Vagina (tissue), 2 donors: ENCODE measurements at places on chromosomes 2 and 18. TPM values are rescaled to one million over a fixed set of nuclear protein-coding genes. Genes with fewer than 3 reads are reported as not detected.
A peak's percentile ranks its signal among the peaks of the same experiment; 100 is the strongest.

DNA sequence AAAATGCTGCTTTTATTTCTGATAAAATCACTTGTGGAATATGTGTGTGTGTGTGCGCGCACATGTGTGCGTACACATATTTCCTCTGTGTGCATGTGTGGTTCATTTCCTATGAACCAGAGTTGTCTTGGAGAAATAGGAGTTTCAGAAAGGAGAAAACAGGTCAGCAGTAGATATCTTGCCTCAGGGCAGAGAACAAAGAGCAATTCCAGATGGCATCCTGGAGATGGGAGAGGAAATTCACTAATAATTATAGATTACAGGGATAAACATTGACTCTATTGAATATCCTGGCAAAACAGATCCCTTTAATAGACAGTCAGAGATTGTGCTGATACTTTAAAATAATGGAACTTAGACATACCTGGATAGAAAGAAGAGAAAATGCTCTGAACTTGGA, 298.0 kb downstream of the TRIB2 start:
- no peak for DNase-seq
- no peaks in the 10 kb centered on the region for H3K36me3 ChIP-seq
- no peak overlapping the region for H3K27ac ChIP-seq
- H3K27me3 ChIP-seq = no peaks in the 10 kb centered on the region

DNA sequence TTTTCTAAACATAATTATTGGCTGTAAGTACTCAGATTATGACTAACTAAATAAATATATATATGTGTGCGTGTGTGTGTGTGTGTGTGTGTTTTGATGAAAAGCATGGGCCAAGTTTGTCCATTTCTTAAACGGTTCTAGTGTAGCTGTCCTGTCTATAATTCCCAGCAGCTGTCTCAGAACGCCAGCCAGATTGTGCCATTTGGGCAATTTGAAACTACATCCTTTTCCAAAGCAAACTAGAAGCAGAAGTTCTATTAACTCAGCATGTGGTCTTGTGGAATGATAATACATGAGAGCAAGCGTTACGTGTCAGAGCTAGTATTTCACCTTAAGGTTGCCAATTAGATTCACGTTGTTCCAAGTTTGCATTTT, 1.7 kb downstream of the ARHGAP28 start:
- no peaks in the 10 kb centered on the region for H3K36me3 ChIP-seq
- peak overlapping the region; percentile 72 for H3K4me3 ChIP-seq
- no peaks in the 10 kb centered on the region for H3K27me3 ChIP-seq
- DNase-seq = no peak

DNA sequence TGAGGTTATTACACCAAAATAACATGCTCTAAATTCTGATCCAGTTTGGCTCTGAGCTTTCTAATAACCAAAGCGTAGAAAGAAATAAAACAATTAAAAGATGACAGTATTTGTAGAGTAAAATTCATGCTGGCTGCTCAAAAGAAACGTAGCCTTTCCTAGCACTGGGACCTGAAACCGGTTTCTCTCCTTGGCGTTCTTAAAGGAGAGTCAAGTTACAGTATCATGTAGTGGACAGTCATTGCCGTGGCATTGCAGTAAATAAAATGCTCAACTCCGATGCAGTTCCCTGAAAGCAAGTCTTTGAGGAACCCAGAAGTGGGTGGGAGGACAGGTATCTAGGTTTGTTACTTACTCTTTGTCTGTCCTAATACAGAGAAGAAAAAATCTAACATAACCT, 52.7 kb upstream of the ITM2C start:
- no peaks in the 10 kb centered on the region for H3K4me1 ChIP-seq
- no peak overlapping the region for H3K27ac ChIP-seq
- DNase-seq = no peak
- peaks cover 34% of the 10 kb centered on the region for H3K36me3 ChIP-seq
- H3K4me3 ChIP-seq = no peak overlapping the region

ABCB11 gene
- not detected for total RNA-seq

GRCh38 chr2:24863641-24864040, 56.4 kb downstream of the ADCY3 start:
- no peak overlapping the region for H3K27ac ChIP-seq
- H3K36me3 ChIP-seq = no peaks in the 10 kb centered on the region
- H3K27me3 ChIP-seq = no peaks in the 10 kb centered on the region
- peaks cover 27% of the 10 kb centered on the region for H3K4me1 ChIP-seq
- DNase-seq = no peak
- no peak overlapping the region for H3K4me3 ChIP-seq

RNF125 gene
- 3.7 TPM for total RNA-seq

GRCh38 chr2:214215107-214215506, 195.7 kb upstream of the VWC2L start:
- no peaks in the 10 kb centered on the region for H3K27me3 ChIP-seq
- DNase-seq = no peak
- H3K36me3 ChIP-seq = no peaks in the 10 kb centered on the region
- H3K4me3 ChIP-seq = no peak overlapping the region

DNA sequence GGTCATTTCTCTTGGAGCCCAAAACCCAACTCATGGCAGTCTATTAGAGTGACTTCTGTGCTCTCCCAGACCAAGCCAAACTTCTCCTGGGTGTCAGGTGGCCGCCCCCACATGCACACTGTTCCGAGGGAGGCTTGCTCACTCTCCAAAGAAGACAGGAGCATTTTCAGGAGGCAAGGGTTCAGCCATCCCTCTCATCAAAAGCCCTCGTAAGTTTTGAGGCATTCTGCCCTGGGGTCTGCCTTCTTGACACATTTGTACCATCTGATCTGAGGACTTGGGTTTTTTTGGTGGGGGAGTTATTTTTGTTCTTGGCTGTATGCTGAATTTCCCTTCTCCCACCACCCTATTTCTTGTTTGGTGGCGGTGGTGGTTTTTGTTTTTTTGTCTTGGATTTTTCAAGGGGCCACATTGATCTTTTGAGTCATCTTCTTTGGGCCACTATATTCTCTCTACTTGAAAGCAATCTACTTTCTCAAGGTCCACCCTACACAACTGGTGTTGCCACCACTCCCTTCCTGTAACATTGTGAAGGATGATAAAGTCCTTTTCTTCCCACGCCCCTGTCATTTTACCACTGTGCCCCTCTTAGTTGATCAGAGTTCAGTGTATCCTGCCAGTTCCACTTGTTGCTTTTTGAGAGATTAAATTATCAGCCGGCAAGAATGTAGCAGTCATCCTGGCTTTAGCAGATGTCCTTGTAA, 255.8 kb downstream of the CYP26B1 start:
- no peak overlapping the region for H3K27ac ChIP-seq
- H3K27me3 ChIP-seq = no peaks in the 10 kb centered on the region
- H3K36me3 ChIP-seq = no peaks in the 10 kb centered on the region
- peak; percentile 67 for DNase-seq
- H3K4me3 ChIP-seq = no peak overlapping the region

GRCh38 chr2:88709181-88709631, 17.7 kb downstream of the RPIA start:
- DNase-seq = no peak
- no peak overlapping the region for H3K4me3 ChIP-seq
- H3K36me3 ChIP-seq = no peaks in the 10 kb centered on the region
